Stimulated activated CD4-positive, alpha-beta T cell treated with anti-CD3 and anti-CD28 coated beads, Interleukin-4, amount 100 ng/mL, for 1 hour (primary cell): ENCODE measurements at places on chromosomes 16 and 17.

DNA sequence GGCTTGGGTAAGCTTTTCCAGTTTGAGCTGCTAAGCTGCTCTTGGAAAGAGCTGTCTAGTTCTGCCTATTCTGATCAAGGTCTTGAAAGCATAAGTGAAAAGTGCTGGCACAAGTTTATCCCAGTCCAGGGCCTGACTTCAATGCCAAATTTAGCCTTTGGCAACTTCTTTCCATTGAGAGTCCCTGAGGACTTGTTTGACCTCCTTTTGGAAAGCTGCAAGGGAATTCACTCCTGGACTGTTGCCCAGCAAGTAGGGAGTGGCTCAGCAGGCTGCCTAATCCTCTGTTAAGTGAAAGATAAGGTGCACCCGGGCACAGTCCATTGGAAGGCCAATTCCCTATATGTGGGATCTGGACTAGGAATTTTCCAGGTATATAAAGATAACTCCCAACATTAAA lies 16.0 kb upstream of the TANC2 start:
- DNase-seq = no peak

GRCh38 chr16:9969580-9969979 lies 212.6 kb downstream of the GRIN2A start:
- DNase-seq = no peak

- no peak for DNase-seq
These were observed 76.0 kb downstream of the VMP1 start for GRCh38 chr17:59783221-59784047.

DNA sequence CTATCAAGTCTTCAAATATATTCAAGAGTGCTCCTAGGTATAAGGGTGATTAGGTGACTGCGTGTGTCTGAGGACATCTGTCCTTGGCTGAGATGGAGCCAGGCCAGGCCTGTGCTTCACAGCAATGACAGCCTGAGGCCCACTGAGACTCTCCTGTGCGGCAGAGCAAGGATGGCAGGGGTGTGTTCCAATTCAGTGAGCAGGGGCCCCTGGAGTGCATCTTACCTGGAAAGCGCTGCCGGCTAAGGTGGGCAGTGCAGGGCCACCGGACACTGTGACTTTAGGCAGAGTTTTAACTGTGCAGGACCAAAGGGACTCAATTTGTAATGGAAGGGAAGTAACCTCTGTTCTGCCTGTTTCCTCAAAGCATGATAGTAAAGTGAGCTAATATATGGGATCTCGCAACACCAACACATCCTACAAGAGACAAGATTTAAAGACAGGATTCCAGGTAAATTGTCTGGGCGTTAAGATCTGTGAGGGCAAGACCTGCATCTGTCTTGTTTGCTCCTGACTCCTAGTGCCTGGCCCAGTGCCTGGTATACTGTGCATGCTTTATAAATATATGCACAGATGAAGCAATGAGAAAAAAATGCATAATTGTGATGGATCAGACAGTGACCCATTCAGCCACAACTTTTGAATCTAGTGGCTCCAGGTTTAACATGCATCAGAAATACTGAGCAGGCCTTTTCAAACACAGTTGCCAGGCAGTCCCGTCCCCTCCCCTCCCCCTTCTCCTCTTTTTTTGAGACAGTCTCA lies 86.7 kb downstream of the MRC2 start:
- DNase-seq = no peak

DNA sequence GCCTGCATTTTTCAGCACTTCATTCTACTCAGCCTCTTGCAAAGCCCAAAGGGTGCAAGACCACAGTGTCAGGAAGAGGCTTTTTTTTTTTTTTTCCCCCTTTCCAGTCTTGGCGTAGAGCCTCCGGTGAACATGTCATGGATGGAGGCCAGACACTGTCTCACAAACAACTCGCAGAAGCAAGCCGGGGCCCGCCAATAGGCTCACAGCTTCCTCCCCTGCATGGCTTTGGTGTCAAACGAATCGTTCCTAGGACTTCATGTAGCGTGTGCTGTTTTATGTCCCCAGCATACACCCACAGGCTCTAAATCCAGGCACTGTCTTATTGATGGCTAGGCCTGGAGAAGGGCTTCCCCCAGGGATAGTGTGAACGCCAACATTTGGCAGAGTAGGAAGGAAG lies 457.7 kb upstream of the MAF start:
- DNase-seq = no peak

DNA sequence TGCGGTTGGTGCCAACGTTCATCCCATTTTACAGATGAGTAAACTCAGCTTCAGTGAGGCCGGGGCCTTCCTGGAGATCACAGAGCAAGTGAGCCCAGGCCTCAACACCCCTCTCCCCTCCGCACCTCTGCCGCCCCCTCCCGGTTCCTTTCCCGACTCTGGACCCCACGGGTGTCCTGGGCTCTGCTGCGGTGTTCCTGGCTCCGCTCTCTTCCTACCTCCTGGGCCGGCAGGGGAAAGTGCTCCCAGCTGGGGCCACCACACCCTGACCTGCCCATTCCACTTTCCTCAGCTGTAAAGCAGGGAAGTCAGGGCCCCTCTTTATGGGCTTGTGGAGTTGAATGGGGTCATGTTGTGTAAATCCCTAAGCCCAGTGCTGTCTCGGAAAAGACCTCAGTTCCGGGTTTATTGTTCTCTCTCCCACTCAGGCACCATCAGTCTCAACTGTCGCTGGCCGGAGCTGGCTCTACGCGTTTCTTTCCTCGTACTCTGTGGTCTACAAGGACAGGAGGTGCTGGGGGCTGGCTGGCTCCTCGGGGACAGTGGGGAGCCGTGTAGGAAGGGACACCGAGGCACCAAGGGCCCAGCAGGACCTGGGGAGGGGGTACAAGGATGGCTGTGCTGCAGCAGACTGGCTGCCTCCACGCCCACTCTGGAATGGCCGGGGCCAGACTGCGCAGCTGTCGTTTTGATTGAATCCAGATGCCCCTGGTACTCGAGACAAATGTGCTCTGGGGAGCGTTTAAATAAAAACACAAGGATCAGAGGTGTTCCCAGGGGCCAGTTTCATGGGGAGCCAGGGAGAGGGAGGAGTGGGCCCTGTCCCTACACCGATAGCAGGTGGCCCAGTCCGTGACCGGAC lies 21.7 kb upstream of the ACSF3 start:
- no peak for DNase-seq

- no peak for DNase-seq
These were observed 14.8 kb downstream of the TRAF4 start for GRCh38 chr17:28758411-28759121.

DNA sequence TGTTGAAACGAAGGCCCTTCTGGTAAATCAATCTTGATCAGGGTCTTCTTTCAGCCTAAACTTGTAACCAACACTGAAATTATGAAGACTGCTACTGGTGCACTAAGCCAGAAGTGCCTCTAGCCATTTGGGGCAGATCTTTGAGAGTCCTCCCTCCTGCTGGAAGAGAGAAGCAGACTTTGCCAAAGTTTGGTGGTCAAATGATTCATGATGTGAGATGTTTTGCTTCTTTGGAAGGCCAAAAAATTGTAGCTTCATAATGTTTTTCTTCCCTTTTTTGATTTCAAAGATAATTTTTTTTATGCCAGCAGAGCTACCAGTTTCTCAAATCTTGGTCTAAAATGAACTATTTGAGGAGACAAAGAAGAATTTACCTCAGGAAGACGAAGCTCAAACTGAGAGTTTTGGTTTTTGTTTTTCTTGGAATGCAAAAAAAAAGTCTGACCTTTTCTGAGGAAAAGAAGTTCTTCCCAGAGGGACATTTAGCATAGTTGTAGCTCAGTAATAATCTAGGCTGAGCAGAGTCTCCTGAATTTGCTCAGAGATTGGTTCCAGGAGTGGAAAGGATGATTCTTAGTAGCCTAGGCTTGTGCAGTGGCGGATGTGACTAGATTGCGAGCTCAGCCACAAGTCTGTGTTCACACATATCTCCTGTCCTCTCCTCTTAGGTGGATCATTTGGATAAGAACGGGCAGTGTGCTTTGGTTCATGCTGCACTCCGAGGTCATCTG lies 50.9 kb downstream of the CYB561 start:
- no peak for DNase-seq

DNA sequence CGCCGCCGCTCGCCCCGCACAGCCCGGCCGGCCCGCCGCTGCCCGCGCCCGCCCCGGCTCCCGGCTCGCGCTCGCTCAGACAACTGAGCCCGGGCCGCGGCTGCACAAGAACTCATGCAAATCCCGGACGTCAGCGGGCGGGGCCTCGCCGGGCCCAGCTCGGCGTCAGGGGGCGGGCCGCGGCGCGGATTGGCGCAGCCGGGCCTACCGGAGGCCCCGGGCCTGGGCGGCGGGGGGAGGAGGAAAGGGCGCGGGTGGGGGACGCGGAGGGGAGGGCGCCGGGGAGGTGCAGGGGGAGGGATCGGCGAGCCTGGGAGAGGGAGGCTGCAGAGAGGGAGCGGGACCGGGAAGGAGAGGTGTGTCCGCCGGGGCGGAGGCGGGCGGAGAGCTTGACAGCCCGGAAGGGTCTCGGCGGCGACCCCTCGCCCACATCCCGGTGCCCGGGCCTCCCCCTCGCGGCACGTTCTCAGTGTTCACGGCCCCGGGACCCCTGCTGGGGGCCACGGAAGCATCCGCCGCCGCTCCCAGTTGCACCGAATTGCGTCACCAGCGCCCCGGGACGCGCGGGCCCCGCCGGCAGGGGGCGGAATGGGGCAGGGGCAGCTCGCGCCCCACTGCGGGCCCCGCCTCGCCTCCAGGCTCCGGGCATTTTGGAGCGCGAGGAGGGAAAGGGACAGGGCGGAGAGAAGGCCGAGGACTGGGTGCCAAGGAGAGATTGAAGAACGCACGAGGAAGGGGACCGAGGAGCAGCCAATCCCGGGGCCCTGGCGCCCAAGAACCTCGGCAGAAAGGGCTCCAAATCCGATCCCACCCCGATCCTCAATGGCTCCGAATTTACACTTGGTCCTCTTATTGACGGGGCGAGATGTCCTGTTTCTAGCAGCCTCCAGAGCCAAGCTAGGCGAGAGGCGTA lies at the start of gene CBX4:
Gene CBX4, minus strand, starts transcription at position 85 of the 913 bp plus-strand sequence. CDS start 189 bp downstream, outside the sequence.
- peak; percentile 93 for DNase-seq

GRCh38 chr16:61891460-61891859 lies 144.8 kb downstream of the CDH8 start:
- no peak for DNase-seq

DNA sequence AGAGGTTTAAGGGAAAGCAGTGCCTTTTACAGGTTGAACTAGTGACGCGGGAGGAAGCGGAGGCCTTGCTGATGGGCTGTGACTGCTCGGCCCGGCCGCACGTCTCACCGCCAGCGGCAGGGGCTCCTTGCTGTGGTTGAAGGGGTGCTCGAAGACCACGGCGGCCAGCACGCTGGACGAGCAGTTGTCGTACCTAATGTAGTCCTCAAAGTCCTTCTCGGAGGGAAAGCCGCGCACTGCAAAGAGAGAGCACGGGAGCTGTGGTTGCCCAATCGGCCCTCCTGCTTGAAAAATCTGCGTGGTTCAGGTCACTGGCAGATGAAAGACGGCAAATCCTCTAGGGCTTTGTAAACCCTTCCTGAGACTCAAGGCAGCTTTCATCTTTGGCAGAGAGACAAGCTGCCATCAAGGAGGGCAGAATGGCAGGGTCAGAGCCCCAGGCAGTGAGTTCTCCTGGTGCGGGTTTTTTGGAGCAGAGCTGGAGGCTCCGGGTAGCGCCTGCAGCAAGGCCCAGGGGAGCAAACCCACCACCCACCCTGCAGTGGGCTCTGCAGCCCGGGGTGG lies 16.1 kb downstream of the ABCA3 start:
- DNase-seq = no peak

GRCh38 chr17:79482727-79483521 lies 127.9 kb downstream of the RBFOX3 start:
- no peak for DNase-seq
